ENCODE measurements at places on chromosomes 3 and 15.

DNA sequence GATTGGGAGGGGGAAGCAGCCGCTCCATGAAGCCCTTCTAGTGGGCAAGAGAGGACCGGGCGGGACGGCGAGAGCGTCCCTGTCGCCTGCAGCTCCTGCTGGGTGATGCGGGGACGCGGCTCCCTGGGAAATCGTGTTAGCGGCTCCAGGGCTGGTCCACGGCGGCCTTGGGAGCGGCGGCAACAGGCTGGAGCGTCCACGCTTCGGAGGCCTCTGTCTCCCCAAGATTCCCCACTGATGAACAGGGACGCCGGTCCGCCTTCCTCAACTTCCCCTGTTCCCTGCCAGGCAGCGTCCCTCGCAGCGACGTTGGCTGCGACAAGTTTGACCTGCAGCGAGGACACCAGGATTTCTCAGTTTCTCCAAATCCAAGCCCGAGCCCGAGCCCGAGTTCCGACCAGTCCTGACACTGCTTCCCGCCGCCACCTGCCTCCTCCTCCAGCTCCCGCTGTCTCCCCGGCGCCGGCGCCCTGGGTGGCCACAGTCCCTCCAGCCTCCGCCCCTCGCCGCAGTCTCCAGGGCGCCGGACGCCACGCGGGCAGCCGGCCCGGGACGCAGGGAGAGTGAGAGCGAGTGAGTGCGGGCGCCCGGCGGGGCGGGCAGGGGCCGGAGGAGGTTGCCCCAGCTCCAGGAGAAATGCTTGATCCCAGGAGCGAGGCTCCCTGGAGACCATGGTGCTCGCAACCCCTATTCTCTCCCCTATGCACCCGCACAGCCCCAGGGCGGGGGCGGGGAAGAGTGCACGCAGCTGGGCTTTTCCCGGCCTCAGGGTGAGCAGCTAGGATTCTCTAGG lies 78.1 kb upstream of the RNF7 start:
- no peak for DNase-seq

DNA sequence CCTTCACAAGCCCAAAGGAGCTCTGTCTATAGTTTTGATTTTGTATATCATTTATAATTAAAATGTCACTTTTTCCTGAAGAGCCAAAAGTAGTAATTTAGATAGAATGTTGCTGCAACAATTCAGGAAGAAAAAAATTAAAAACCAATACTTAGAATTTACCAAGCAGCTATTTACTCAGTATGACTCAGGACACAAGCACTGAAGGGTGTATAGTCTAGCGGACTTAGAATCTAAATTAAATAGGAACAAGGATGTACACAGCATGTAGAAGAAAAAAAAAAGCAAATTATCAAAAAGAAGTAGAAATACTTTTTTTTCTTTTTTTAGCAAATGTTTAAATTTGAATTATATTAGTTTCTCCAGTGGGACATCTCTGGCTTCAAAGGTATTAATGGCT lies 31.6 kb downstream of the PGBD4 start:
- DNase-seq: no peak

DNA sequence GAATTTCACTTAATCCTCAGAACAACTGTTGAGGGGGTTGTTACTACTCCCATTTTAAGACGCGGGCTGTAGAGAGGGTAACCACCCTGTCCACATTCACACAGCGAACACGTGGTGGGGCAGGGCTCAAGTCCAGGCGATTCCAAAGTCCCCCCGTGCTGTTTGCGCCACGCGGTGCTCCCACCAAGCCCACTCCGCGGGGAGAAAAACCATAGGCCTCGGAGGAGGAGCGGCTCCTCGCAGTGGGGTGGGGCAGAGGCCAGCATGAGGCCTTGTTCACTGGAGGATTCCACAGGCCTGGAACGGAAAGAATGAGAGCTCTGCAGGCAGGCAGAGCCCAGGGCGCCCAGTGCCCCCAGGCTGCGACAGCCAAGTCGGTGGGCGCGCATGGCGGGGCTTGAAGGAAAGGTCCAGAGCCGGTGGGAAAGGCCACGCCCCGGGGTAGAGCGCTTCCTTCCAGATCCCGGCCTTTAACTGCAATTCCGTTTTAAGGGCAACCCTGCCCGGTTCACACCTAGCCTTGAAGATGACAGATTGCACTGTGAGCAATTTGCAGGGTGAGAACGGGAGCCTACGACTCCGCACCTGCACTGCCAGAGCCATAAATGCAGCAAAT lies 161.8 kb upstream of the TBL1XR1 start:
- peak; percentile 19 for DNase-seq

DNA sequence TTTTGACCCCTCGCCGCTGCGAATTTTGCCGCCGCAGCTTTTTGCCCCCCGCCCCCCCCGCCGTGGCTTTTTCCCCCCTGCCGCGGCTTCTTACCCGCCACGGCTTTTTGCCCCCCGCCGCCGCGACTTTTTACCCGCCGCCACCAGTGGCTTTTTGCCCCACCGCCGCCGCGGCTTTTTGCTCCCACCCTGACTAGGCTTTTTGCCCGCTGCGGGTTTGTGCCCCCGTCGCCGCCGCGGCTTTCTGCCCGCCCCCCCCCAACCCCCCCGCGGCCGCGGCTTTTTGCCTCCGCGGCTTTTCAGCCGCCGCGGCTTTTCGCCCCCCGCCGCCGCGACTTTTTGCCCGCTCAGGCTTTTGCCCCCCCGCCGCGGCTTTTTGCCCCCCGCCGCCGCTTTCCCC lies 598.1 kb downstream of the GOLGA6L6 start:
- DNase-seq: no peak

- no peak for DNase-seq
Measured at GRCh38 chr15:89175617-89176191, 45.7 kb downstream of the RLBP1 start.

All from stimulated activated CD4-positive, alpha-beta T cell treated with anti-CD3 and anti-CD28 coated beads, TNF-alpha, amount 100 ng/mL, for 4 hours (primary cell).